Hematopoietic multipotent progenitor cell treated with erythropoietin and hydrocortisone succinate and interleukin-3 and kit ligand, for 15 days (in vitro differentiated cells): ENCODE measurements at places on chromosomes 3 and 15.

GRCh38 chr3:171799501-171799900 lies 10.8 kb downstream of the PLD1 start:
- no peak for DNase-seq

- DNase-seq: peak; percentile 52
Observed at GRCh38 chr3:66253790-66254620, 33.2 kb downstream of the SLC25A26 start.

- DNase-seq: no peak
Observed at GRCh38 chr3:64728428-64728827, 40.6 kb upstream of the ADAMTS9 start.

DNA sequence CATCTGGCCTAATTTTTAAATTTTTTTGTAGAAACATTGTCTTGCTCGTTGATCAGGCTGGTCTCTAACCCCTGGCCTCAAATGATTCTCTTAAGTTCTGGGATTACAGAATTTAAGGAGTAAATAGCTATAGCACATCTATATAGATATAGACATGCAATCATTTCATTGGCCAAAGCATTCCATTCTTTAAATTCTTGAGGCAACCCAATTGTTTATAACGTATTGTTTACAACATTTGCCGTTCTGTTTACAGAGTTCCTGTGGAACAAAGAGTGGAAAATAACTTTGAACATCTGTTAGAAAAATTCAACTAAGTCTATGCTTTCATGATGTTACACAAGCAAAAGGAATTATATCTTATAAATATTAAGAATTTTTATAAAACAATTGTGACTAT lies 205.2 kb upstream of the ROBO2 start:
- no peak for DNase-seq

- DNase-seq: no peak
Observed at GRCh38 chr15:77541421-77542181, 91.1 kb downstream of the LINGO1 start.

DNA sequence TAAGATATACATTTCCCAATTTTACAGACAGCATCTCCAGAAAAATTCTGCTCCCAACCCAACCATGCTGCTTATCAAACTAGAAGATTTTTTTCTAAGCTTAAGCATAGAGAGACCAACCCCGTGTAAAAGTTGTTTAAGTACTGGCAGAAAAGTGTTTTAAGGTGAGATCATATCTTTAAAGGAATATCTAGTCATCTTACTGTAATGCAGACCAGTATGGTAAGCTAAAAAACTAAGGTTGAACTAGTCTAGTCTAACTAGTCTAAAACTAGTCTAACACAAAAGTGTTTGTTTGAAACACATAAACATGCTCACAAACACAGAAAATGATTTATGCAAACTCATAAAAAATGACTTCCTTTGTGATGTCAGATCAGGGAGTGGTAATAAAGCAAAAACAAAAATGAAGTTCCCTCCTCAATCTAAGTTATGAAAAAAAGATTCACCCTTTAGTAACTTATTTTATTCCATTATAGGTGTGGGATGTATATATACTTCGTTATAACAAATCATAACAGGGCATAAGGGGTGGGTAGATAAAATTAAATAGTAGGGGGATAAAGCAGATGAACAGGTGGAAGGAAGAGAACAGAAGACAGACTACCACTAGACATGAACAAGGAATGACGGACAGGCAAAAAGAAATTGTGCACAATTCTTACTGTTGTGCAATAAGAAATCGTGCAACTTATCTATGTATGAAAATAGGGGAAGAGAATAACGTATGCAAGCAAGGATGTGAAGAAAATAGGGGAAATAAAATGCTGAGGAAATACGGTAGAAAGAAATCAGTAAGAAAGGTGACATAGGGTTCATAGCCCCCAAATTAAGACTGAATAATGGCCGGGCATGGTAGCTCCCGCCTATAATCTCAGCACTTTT lies 10.0 kb downstream of the MYO5A start:
- DNase-seq: no peak

- DNase-seq: no peak
Observed at GRCh38 chr3:149783576-149783975, 8.8 kb downstream of the ANKUB1 start.

DNA sequence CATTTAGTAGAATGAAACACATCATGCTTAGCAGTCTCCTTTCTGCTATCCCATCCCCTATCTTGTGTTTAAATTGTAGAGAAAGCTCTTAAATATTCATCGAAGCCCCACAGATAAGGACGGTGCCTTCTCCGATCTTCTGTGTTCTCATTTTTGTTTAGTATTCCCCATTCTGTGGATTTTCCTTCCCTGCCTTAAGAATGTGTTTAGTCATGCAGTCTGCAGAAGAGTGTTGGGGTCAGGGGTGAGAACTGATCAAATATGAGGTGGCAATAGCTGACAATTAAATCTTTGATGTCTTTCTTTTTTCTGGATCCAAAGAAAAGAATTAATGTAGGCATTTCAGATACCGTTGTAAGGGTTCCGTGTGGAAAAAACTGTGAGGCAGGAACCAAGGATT lies 9.3 kb upstream of the ANKUB1 start:
- DNase-seq: no peak

DNA sequence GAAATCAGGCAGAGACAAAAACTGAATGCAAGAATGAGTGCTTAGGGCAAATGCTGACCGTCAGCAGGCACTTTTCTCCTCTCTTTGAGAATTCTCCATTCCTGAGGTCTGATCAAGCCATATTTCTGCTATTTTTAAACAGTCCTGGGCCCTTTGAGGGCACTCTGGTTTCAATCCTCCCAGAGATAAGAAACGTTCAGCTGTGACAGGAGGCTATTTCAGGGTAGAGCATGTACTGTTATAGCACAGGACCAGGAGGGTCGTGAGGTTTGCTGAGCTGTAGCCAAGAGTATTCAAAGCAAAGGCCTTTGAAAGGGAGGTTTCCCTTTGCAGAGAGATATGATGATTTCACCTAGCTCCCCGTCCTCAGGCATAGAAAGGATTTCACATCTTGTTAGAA lies 39.6 kb upstream of the PDZRN3 start:
- no peak for DNase-seq

GRCh38 chr3:184361932-184362667 lies 590 bp downstream of the POLR2H start:
- DNase-seq: peak; percentile 72

DNA sequence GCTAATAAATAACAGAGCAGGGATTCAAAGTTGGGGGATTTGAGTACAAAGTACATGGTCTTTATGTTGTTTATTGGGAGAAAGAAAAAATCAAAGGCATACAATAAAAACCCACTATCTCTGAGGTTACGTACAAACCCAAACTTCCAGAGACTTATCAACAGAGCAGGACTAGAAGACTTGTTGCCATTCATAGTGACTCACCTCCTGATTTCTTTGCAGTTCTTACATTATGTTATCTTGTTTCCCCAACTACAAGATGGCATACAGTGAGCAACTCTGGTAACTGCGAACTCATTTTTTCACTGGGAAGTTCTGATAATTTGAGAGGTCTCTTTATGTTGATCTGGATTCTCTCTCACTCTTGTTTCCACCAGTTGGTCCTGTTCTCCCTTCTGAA lies 80.6 kb upstream of the ETV5 start:
- no peak for DNase-seq

- DNase-seq: no peak
Observed at GRCh38 chr3:50385754-50386153, 26.4 kb upstream of the TMEM115 start.

- DNase-seq: no peak
Observed at GRCh38 chr15:67146875-67147381, 81.5 kb downstream of the SMAD3 start.

DNA sequence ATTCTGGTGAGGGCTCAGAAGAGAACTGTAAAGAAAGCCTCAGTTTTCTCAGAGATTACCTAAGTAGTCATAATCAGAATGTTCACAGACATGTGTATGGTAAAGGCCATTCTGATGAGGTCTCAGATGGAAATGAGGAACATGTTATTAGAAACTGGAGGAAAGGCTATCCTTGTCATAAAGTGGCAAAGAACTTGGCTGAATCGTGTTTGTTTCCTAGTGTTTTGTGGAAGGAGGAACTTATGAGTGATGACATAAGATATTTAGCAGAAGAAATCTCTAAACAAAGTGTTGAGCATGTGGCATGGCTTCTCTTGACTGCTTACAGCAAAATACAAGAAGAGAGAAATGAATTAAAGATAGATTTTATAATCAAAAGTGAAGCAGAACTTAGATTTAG lies 12.8 kb upstream of the KLHL40 start:
- DNase-seq: no peak

- DNase-seq: peak; percentile 29
Observed at GRCh38 chr3:57910990-57911389, 97.2 kb upstream of the FLNB start.

GRCh38 chr15:62607114-62607462 lies 435.5 kb upstream of the TPM1 start:
- DNase-seq: no peak

DNA sequence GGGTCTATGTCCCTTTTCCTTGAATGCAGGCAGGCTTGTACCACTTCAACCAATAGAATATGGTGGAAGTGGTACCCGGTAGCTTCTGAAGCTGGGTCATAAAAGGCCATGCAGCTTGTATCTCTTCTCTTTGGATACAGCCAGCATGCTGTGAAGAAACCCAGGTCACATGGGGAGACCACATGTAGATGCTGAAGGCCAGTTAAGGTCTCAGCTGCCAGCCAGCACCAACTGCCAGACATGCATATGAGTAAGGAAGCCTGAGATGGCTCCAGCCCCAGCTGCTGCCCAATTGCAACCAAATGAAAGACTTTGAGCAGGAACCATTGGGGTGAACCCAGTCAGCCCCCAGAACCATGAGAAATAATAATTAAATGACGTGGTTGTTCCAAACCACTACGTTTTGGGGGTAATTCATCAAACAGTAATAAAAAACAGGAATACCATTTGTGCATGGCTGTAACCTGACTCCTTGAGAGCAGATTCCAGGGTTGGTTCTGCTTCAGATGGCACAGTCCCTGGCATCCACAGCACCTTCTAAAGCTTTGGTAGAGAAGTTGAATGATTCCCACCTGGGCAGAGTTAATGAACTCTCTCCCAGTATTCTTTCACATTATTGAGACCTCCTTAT lies 3.8 kb downstream of the RBP2 start:
- DNase-seq: no peak

DNA sequence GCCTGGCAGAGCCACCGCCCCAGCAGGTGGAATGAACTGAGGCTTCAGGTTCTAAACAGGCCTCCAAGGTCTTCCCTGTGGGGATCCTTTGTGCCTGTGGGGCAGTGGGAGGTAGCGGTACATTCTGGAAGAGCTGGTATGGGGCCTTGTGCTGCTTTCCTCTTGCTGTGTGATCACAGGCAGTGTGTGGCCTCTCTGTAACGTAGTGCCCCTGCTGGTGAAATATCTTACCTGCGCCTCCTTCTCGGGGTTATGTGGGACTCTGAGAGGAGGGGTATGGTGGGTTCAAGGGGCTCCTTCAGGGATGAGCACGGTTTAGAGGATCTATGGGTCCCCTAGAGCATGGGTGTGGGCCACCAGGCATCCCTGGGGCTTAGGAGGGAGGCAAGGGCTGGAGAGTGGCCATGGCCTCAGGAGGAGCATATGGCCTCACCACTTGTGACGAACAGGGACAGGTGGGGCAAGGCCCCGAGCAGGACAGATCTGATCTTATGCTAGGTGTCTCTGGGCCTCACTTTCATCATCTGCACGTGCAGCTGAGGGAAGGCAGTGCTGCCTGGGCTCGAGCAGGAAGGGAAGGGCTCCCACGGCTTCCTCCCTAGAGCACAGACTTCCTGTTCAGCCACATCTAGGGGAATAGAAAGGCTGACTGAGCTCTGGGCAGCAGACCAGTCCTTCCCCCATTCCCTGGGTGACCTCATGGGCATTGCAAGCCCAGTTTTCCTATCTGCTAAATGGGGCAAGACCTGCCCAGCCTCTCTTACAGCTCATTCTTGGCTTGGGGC lies 1.9 kb upstream of the ALS2CL start:
- peak; percentile 7 for DNase-seq

- no peak for DNase-seq
Observed at GRCh38 chr3:45049807-45050206, 23.7 kb downstream of the CLEC3B start.

DNA sequence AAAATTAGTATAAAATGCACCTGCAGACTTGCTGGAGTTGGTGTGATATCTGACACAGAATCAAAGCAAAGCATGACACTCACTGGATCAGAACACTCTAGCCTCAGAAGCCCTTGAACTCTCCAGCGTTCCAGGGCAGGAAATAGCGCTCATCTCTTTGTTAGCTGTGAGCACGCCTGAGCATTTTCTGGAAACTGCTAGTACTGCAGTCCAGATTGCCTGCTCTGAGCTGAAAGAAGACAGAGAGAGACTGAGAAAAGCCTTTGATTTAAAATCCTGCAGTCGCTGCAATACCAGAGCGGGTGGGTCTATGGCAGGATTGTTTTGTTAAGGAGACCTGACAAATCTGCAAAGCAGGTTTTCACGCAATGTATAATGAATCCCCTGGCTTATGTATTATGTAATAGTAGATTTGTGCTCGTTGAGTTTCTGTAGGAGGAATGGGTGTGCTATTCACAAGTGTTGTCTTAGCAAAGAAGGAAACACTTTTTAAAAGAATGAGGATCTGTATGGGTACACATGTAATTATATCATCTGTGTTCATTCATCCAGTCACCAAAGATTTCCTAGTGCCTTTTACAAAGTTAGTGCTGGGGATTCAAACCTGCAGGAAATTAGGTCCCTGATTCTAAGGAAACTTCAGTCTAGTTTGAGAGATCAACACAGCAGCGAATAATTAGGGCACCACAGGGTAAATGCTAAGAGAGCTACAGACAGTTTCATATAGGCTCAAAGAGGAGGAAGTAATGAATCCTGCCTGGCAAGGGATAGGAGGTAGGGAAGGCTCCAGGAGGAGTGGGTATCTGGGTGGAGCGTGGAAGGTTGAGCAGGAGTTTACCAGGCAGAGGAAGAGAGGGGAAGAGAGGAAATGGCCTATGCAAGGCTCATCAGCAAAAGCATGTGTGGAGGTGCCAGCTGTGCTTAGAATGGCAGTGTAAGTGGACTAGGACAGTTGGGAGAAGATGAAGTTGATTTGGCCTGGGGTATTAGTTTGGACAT lies 26.1 kb upstream of the MGLL start:
- DNase-seq: no peak

DNA sequence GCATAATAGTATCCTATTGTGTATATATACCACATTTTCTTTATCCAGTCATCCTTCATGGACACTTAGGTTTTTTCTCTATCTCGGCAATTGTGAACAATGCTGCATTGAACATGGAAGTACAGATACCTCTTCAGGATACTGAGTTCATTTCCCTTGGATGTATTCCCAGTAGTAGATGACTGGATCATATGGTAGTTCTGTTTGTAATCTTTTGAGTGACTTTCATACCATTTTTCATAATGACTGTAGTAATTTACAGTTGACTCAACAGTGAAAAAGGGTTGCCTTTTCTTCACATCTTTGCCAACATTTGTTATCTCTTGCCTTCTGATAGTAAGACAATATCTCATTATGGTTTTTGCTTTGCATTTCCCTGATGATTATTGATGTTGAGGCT lies 21.8 kb downstream of the MYH15 start:
- DNase-seq: no peak

DNA sequence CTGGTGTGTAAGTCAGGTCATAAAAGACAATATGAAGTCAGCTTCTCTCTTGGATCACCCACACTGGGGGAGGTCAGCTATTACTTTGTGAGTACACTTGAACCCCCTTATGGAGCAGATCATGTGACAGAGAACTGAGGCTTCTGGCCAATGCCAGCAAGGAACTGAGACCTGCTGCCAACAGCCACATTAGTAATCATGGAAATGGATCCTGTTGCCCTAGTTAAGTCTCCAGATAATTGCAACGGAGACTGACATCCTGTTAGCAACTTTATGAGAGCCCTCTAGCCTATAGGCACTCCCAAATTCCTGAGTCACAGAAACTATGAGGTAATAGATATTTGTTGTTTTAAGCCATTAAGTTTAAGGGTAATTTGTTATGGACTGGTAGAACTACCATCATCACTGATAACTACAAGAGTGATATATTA lies 110.4 kb upstream of the GMNC start:
- no peak for DNase-seq
